SW 1271 (cell line): ENCODE measurements at places on chromosomes 16 and 17.

GRCh38 chr16:11795887-11796226 lies 1.2 kb downstream of the ZC3H7A start:
- DNase-seq = no peak

GRCh38 chr17:52546493-52546892 lies 388.0 kb upstream of the CA10 start:
- no peak for DNase-seq

DNA sequence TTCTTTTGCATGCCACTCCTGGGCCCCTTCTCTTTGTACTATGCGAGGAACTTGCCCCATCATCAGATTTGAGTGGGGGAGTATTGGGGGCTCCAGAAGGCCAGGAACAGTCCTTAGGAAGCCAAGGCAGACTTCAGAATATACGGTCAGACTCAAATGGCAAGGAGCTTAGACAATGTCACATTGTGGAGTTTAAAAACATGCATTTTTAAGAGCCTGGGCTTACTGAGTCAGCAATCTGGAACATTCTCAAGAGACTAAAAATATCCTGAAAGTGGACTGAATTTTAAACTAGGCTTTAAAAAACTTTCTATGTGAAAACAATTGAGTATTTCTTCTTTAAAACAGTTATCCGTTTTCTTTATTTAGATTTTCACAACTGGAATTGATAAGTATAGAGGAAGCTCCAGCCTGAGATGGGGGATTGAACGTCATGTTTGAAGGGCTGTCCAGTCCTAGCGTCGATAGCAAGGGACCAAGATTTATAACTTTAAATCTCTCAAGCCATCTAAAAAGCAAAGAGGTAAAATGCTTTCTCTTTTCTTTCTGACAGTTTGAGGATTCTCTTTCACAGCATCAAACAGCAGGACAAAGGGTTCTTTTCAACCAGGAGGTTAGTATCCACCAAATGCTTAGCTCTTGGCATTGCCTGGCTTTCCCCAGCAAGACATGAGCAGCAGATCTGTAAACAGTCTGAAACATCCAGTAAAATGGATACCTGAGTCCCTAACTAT lies 45.8 kb upstream of the CDRT4 start:
- DNase-seq = no peak

DNA sequence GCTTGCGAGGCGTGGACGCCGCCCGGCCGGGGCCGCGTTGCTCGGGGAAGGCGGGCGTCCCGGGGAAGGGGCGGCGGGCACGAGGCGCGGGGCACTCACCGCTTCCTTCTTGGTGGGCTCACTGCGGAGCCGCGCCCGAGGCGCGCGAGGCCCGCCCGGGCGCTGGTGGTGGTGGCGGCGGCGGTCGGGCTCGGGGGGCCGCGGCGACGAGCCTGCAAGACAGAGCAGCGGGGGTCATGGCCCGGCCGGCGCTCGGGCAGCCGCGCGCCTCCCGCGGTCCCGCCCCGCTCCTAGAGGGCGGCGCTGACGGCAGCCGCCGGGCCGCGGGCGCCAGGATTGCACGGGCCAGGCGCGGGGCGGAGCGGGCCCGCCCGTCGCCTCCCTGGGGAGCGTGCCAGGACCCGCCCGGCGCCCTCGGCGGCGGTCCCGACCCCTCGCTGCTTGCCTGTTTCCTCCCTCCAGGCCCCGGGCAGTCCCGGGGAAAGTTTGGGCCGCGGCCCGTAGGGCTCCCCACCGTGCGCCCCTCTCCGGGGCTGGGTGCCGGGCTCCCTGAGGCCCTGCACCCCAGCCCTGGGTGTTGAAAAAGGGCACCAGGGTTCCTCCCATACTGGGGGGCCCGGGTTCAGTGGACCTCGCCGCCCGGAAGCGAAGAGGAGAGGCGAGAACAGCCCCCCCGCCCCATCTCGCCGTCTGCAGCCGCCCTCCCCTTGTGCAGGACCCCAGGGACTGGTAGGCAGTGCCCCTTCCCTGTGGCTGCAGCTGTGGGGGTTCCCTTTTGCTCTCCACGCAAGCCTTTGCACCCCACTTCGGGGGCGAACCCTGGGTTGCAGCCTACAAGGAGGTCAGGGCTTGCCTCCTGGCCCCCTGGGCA lies at the start of gene C16orf74:
Gene C16orf74, minus strand, starts transcription at position 270 of the 871 bp plus-strand sequence. CDS start 15,879 bp downstream, outside the sequence.
- DNase-seq = peak; percentile 11

DNA sequence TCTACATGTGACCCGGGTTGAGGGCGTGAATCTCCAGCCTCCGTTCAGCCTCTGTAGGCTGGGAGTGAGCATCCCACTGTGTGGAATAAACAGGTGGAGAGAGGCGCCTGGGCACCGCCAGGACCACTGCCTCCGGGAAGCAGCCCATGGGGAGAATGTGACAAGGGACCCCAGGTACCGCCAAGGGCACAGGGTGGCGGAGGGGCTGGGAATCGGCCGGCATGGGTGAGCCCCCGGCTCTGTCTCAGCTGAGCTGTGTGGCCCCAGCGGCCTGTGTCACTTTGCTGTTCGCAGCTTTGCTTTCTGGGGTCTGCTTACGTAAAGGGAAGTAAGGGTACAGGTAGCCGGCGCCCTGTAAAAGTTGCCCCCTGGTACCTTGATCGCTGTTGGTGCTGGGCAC lies 11.5 kb downstream of the GSE1 start:
- no peak for DNase-seq

- DNase-seq = no peak
These were observed 7.8 kb upstream of the CCL15 start for GRCh38 chr17:36008998-36009665.

DNA sequence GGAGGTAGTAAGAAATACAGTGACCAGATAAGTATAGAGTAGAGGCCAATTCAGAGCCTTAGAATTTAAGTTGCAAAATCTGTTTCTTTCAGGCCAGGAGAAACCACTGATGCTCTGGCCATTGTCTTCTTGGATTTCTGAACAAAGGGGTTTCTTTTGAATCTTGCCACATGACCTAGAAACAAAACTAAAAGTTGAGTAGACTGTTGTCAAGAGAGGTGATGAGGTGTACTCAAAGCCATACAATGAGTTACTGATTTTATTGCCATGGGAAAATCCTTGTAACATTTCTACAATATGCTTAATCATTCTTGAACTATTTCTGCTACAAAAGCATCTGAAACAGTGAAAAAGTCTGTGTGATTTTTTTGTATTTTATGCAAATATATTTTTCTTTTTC lies 881.3 kb downstream of the CDH11 start:
- no peak for DNase-seq

GRCh38 chr16:66121466-66121865 lies 245.0 kb upstream of the CDH5 start:
- no peak for DNase-seq

DNA sequence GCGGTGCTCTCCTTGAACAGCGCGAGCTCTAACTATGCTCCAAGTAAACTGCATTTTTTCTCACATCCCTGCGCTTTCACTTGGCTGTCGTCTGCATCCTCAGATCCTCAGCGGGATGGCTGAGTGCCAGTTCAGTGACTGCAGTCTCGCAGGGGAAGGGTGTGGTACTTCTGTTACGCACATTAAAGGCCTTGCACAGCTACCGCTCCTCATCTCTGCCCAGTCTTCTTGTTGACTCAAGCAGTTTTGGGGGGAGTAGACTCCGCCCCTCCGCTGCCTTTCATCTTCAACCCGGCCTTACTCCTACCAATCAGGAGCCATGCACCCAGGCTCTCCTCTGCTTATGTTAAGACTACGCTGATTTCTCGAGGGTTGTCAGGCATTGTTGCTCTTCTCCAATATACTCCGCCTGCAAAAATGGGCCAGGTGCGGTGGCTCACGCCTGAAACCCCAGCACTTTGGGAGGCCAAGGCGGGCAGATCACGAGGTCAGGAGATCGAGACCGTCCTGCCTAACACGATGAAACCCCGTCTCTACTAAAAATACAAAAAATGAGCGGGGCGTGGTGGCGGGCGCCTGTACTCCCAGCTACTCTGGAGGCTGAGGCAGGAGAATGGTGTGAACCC lies 10.0 kb downstream of the ATP5PD start:
- DNase-seq = no peak

- DNase-seq = peak; percentile 29
These were observed 4.0 kb upstream of the RPL38 start for GRCh38 chr17:74199306-74200092.

GRCh38 chr17:39664581-39665561 lies at the start of gene TCAP:
TSS of gene TCAP (plus strand) at chr17:39665349. CDS start at chr17:39665360, 11 bp downstream.
- no peak for DNase-seq

GRCh38 chr16:57940382-57940966 lies 30.5 kb downstream of the CNGB1 start:
- no peak for DNase-seq

DNA sequence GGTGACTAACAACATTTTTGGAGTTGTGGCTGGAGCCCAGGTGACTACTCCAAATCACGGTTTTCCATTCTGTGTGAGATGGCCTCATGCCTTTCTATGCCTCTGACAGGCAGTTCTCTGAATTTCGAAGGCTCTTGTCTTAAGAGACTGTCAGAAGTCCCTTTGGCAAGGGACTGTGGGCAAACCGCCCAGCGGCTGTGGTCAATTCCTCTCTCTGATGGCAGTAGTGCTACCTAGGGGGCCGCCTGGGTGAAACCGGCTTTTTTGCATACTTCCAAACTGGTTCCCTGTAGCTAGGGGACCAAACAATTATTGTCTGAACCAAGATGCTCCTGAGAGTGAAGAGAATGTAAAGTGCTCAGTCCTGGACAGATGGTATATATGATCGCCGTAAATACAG lies 86.3 kb downstream of the SDR42E1 start:
- no peak for DNase-seq

- DNase-seq = peak; percentile 62
These were observed 182.8 kb downstream of the SEC14L1 start for GRCh38 chr17:77323413-77324171.

- DNase-seq = no peak
These were observed 28.5 kb downstream of the CYTH1 start for GRCh38 chr17:78753316-78754250.

- DNase-seq = no peak
These were observed 7.0 kb downstream of the DPEP1 start for GRCh38 chr16:89620406-89620841.

- DNase-seq = no peak
These were observed 8.7 kb downstream of the CYBC1 start for GRCh38 chr17:82441691-82442487.

DNA sequence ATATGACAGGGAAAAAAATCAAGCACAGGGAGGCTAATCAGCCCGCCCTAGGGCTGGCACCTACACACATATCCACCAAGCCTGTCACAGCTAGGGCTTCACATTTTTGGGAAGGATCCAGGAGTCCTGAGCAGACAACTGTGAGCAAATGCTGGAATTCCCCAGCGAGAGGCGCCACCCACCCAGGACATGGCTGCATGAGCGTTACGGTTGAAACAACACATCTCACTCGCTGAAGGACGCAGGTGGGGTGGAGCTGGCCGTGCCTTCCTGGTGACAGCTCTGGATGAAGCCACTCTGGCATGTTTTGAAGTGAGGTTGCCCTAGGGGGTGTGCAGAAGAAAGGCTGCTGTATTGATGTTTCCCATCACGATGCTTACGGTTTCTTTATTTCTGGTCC lies 315.1 kb upstream of the EEF2KMT start:
- DNase-seq = no peak

DNA sequence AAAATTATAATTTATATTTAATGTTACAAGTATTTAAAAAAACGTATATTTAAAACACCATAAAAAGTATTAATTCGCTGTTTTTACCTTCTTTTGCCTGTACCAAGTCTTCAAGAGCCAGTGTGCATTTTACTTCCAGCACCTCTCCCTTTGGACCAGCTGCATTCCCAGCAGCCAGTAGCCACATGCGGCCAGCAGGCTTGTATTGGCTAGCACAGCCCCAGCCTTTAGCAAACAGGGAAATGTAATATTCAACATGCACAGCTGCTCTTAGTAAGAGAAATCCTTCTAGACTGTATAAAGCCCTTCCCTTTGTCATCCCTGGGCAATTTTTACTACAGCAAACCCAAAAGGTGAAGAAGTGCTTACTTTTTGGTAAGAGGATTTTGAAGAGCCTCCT lies 6.6 kb downstream of the DHODH start:
- no peak for DNase-seq

GRCh38 chr16:17538927-17539326 lies 68.2 kb upstream of the XYLT1 start:
- no peak for DNase-seq

DNA sequence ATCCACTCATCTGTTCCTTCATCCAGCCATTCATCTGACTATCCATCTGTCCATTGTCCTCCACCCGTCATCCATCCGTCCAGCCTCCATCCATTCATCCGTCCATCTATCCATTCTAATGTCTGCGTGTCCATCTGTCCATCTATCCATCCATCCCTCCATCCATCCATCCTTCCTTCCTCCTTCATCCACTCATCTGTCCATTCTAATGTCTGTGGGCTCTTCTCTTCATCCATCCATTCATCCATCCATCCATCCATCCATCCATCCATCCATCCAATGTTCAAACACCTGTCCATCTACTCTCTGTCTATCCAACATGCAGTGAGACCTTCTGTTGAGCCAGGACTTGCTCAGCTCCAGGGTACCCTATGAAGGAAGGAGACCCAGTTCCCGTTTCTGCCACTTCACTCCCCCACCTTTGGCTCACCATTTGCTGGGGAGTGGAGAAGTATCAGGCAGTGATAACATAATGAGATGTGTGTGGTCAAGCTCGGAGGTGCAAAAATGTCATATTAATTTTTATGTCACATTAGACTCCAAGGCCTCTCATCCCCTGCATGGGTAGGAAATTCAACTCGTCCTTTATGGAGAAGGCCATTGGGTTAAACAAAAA lies 36.5 kb upstream of the ADGRG1 start:
- no peak for DNase-seq

- no peak for DNase-seq
These were observed 427.5 kb upstream of the PSMD7 start for GRCh38 chr16:73869126-73869525.

DNA sequence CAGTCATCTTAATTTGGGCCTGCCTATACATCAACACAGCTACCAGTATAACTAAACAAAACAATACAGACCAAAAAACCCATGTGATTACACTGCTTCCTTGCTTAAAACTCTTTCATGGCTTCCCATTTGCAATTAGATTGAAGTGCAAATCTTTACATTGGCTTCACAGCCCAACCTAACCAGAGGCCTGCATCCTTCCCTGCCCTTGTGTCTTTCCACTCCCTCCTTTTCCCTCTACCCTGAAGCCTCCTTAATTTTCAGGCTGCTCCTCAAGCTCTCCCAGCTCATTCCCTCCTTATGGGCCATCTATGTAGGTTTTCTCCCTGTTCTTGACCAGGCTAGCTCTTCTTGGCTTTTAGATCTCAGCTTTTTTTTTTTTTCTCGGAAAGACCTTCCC lies 147.8 kb downstream of the TOX3 start:
- no peak for DNase-seq

GRCh38 chr17:49015924-49016774 lies 19.0 kb downstream of the IGF2BP1 start:
- no peak for DNase-seq

GRCh38 chr16:67163164-67163998 lies 1.2 kb upstream of the HSF4 start:
- DNase-seq = no peak

DNA sequence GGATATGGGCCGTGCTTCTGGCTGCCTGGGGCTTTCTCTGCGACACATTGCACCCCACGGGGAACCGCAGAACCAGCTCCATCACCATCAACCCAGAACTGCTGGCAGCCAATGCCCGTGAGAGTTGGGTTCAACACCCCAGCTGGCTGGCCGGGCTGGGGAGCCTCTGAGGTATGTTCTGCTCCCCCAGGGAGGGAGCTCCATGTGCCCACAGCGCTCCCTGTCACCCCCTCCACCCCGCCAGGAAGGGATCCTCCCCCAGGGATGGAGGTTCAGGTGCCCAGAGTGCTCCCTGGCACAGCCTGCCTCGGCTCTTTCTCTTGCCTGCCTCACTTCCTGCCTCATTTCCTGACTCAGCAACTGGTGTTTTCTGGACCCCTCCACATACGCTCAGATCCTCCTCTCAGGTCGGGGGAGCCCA lies 24.2 kb upstream of the MPRIP start:
- DNase-seq = no peak
